ENCODE measurements at places on chromosomes 3 and 15. TPM values are rescaled to one million over a fixed set of nuclear protein-coding genes. Genes with fewer than 3 reads are reported as not detected.

DNA sequence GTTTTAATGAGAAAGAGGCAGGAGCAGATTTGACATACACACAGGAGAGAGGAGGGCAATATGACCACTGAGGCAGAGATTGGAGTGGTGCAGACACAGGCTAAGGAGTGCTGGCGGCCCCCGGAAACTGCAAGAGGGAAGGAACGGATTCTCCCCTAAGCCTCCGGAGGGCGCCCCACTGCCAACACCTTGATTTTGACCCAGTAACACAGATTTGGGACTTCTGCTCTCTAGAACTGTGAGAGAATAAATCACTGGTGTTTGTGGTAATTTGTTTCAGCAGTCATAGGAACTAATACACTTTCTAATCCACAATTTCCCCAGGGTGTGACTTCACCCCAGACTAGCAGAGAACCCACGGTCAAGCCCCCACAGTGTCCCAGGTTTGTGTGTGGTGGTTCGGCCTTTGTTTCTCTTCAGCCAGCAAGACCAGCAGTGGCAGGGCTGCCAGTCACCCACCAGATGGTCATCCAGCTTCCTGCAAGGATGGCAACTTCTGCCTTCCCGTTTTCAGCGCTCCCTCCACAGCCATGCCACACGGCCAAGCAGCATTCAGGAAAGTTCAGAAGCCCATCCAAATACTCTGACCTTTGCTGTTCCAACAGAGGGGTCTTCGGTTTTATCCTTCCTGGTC, 23.6 kb upstream of the TSPAN3 start:
- H3K4me1 ChIP-seq, result no peaks in the 10 kb centered on the region
- no peaks in the 10 kb centered on the region for H3K36me3 ChIP-seq
- DNase-seq, result no peak
- H3K27me3 ChIP-seq, result no peaks in the 10 kb centered on the region

The CLK3 gene
- 75.4 TPM for total RNA-seq

The ARNT2 gene
- total RNA-seq, result 5.4 TPM

The DPPA2 gene
- not detected for total RNA-seq

The CMTM7 gene
- total RNA-seq, result 8.3 TPM

DNA sequence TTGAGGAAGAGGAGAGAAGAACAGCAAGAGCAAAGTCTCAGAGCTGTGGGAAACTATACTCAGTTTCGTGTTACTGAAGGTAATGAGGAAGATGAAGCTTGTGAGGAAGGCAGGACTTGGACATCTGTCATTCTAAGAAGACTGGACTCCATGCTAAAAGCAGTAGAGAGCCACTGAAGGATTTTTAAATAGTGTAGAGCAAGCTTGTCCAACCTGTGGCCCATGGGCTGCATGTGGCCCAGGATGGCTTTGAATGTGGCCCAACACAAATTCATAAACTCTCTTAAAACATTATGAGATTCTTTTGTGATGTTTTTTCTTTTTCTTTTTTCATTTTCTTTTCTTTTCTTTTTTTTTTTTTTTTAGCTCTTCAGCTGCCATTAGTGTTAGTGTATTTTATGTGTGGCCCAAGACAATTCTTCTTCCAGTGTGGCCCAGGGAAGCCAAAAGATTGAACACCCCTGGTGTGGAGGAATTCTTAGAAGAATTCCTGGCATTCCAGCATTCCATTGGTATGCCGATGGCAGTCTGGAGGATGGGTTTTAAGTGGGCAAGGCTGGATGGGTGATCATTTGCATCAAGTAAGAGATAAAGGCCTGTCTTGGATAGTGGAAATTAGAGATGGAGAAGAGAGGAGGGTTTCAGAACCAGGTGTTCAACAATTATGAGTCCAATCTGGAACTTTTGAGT, 6.9 kb upstream of the NFKBIZ start:
- H3K27ac ChIP-seq, result no peak overlapping the region
- peaks cover 19% of the 10 kb centered on the region for H3K4me1 ChIP-seq

The MBNL1 gene
- 706 TPM for total RNA-seq

GRCh38 chr3:124772081-124772831, 42.0 kb downstream of the UMPS start:
- peaks cover 52% of the 10 kb centered on the region for H3K36me3 ChIP-seq
- no peaks in the 10 kb centered on the region for H3K27me3 ChIP-seq
- no peak for DNase-seq
- peaks cover 51% of the 10 kb centered on the region for H3K4me1 ChIP-seq
- peak overlapping the region; percentile 3 for H3K4me3 ChIP-seq

The ECE2 gene
- total RNA-seq, result 0.69 TPM

DNA sequence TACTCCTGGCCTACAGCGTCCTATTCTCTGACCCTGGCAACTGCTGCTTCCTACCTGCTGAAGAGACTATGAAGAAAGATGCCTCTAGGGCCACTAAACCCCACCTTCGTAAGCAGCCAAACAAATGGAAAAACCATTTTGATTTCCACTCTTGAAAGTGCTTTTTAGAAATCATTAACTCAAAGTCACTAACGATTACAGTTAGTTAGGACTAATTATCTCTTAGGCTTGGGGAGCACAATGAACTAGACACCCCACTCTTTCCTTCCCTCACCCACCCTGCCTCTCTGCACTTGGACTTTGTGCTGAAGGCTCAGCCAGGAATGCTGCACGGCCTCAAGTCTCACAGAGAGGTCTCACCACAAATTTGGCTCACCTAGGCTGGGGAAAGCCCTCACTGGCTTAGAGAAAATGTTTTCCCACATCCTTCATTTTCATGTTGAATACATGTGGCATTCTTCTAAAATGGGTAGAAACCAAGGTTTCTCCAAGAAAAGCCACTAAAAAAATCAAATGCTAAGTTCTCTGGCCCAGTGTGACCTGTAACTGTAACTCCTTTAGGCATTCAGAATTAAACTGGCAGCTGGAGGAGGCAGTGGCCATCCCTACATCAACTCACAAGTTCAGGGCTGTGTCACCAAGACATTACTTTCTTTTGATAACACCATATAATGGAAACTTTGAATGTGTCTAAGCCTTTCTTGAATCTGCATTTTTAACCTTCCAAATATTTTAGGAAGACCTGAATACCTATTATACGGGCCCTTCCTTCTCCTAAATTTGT, 47.1 kb downstream of the NPTN start:
- no peak for DNase-seq
- H3K4me3 ChIP-seq, result no peak overlapping the region
- H3K27me3 ChIP-seq, result no peaks in the 10 kb centered on the region
- H3K27ac ChIP-seq, result no peak overlapping the region
- peaks cover 98% of the 10 kb centered on the region for H3K36me3 ChIP-seq
- peaks cover 23% of the 10 kb centered on the region for H3K4me1 ChIP-seq

- no peaks in the 10 kb centered on the region for H3K36me3 ChIP-seq
- no peaks in the 10 kb centered on the region for H3K27me3 ChIP-seq
- H3K4me3 ChIP-seq, result no peak overlapping the region
- no peak for DNase-seq
- no peaks in the 10 kb centered on the region for H3K4me1 ChIP-seq
Measured at GRCh38 chr3:81277853-81278252, 483.6 kb downstream of the GBE1 start.

The ITIH4 gene
- total RNA-seq, result 3.2 TPM

DNA sequence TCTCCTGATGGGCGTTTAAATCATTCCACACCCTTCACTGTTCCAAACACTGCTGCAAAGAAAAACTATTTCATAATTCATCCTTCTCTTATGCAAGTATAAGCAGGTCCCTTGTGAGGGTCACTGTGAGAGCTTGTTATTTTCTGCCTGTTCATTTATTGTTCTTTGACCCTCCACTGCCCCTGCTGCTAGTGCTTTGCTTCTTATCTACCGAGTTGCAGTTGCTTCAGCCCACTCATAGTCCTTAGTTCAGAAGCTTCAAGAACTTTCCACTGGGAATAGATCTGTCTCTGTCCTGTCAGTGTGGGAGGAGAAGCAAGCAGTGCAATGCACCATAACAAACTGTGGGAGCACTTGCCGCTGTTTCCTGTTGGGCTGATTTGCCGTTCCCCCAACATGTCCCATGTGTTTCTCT, 39.8 kb downstream of the RIOX2 start:
- no peaks in the 10 kb centered on the region for H3K4me1 ChIP-seq
- DNase-seq, result no peak
- H3K27ac ChIP-seq, result no peak overlapping the region
- H3K4me3 ChIP-seq, result no peak overlapping the region

The IL20RB gene
- 1.3 TPM for total RNA-seq

The SLC22A13 gene
- total RNA-seq, result not detected

GRCh38 chr15:101204739-101205535, 46.9 kb downstream of the CHSY1 start:
- no peaks in the 10 kb centered on the region for H3K36me3 ChIP-seq
- no peak overlapping the region for H3K27ac ChIP-seq
- H3K4me1 ChIP-seq, result peaks cover 68% of the 10 kb centered on the region

The MEX3B gene
- total RNA-seq, result 2.2 TPM
